ENCODE measurements at places on chromosomes 11 and 22. TPM values are rescaled to one million over a fixed set of nuclear protein-coding genes. Genes with fewer than 3 reads are reported as not detected.

- DNase-seq: no peak
Observed at GRCh38 chr11:4466871-4467442, 15.5 kb upstream of the OR52K1 start.

DNA sequence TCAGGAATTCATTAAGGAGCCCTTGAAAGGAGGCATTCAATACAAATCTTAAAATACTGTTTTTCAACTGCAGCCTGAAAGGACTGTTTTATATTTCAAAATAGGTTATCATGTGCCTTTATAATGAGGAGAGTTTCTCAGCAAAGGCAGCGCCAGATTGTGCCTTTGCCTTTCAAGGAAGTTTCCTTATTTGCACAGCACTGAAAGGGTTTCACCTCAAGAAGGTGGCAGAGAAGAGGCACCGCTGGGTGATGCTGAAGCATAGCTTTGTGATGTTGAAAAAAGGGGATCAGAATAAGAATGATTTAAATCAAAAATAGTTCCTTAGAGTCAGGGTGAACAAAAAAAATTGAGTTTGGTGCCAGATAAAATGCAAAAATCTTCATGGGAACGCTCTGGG, 601.0 kb upstream of the KIRREL3 start:
- DNase-seq: no peak

- peak; percentile 1 for DNase-seq
Observed at GRCh38 chr11:2789791-2790567, 90.2 kb upstream of the KCNQ1OT1 start.

DNA sequence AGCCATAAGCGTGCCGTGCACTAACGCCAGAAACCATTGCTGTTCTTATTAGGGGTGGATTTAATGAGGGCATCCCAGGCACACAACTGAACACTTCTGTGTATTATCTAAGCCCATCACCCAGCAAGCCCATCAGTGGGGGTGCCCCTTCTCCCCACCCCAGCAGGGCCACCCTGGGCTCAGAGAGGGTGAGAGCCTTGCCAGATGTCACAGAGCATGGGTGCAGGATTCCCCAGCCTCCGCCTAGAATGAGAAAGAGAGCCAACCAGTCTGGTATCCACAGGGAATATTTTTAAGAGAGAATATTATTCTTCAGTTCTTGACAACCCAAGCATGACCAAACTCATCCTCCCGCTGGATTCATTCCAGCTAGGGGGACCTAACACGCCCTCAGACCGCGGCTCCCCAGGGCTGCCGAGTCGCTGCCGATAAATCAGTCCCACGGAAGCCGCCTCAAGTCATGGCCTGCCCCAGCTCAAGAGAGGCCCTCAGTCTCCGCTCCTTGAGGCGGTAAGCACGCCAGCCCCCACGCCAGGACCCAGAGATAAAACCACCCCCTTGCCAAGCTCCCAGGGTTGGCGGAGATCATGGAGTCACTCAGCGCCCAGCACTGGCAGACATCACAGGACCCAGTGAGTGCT, 47.2 kb downstream of the MN1 start:
- no peak for DNase-seq

GRCh38 chr11:44189986-44190882, 94.8 kb downstream of the EXT2 start:
- DNase-seq: no peak

DNA sequence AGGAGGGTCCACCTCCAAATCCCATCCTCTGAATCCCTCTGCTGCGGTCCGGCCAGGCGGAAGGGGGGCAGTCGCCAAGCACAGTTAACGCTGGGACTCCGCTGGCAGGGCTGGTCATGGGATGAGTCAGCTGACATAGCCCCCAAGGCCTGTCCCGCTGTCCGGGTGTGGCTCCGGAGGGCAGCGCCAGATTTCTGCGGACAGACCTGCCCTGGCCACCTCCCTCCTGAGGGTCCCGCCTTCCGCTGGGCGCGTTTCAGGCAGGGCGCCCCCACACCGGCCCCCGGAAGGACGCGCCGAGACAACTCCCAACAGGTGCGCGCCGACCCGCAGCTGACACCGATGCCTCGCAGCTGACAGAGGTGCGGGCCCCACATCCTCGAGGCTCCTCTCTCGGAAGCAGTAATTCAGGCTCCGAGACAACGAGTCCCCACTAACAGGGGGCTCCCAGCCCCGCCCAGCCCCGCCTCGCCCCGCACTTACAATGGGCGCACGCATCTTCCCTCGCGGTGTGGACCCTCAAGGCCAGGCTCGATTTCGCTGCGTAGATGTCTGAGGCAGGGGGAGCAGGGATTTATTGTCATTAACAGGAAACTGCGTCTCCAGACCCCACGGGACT, 607 bp downstream of the PLAAT3 start:
- DNase-seq: peak; percentile 73

DNA sequence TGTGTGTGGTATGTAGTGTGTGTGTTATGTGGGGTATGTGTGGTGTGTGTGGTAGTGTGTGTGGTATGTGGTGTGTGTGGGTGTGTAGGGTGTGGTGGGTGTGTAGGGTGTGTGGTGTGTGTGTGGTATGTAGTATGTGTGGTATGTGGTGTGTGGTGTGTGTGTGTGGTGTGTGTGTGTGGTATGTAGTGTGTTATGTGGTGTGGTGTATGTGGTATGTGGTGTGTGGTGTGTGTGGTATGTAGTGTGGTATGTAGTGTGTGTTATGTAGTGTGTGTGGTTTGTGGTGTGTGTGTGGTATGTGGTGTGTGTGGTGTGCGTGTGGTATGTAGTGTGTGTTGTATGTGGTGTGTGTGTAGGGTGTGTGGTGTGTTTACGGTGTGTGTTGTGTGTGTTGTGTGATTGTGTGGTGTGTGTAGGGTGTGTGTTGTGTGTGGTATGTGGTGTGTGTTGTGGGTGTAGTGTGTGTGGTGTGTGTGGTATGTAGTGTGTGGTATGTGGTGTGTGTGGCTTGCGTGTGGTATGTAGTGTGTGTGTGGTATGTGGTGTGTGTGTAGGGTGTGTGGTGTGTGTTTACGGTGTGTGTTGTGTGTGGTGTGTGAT, 4.2 kb upstream of the PPP6R2 start:
- DNase-seq: no peak

GRCh38 chr11:133175103-133175502, 357.2 kb downstream of the OPCML start:
- no peak for DNase-seq

DNA sequence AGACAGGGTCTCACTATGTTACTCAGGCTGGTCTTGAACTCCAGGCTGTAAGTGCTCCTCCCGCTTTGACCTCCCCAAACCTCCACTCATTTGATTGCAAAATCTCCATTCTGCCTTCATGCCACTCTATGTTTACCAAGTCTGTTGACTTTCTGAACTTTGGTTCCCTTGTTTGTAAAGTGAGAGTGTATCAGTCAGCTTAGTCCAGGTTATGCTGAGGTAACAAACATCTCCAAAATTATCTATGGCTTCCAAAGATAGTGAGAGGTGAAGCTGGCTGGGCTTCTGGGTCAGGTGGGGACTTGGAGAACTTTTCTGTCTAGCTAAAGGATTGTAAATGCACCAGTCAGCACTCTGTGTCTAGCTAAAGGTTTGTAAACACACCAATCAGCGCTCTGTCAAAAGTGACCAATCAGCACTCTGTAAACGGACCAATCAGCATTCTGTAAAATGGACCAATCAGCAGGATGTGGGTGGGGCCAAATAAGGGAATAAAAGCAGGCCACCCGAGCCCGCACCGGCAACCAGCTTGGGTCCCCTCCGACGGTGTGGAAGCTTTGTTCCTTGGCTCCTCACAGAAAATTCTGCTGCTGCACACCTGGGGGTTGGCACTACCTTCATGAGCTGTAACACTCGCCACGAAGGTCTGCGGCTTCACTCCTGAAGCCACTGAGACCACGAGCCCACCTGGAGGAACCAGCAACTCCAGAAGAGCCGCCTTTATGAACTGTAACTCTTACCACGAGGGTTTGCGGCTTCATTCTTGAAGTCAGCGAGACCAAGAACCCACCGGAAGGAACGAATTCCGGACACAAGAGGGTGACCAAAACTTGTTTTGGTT, 109.3 kb downstream of the MIAT start:
- no peak for DNase-seq

GRCh38 chr11:60703374-60703773, 4.0 kb downstream of the MS4A8 start:
- no peak for DNase-seq

GRCh38 chr11:19328586-19329311, 88.0 kb upstream of the E2F8 start:
- DNase-seq: no peak

- DNase-seq: no peak
Observed at GRCh38 chr11:74751303-74751702, 2.7 kb downstream of the RNF169 start.

DNA sequence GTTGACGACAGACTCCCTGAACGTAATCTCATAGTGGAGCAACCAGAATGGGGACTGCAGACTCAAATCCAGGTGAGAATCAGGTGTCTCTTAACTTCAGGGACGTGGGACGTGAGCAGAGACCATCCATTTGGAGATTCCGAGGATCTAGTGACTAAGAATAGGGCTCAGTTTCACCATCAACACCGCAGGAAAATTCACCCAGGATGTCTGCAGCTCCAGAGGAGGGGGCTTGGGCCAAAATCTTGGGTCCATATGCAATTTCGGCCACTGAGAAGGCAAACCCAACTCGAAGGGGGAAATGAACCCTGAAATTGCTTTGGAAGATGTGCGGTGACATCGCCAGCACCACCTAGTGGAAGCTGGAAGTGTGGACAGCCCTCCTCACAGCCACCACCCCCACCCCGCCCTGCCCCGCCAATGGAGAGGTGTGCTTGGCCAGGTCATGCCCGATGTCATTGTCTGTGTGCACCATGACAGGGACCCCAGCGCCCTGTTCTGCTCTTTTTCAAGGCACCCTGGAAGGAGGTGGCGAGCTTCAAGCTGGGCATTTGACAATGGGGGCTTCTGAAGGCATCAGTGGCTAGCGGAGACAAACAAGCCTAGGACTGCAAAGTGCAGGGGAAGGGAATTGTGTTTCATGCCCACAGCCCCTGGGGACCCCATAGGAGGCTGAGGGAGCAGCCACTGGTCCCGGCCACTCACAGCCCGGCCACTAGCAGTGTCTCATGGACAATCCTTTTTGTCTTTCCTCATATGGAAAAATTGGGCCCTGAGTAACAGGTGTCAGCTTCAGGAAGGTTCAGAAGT, 24.8 kb downstream of the APOL1 start:
- DNase-seq: peak; percentile 57

DNA sequence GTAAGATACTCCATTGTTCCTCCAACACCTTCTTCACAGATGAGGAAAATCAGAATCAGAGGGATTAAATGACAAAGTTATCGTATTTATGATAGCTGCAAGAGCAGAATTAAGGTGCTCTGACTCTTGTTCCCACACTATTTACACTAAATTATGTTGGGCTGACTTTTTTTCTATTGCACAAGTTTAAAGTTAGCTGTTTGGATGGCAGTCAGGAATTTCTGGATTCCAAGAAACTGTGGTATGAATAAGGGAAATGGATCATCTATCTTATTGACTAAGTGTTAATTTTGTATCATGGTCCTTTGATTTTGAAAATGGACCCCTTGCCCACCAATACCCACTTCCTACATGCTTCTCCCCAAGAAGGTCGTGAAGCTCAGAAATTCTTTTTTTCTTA, 19.9 kb upstream of the APOA1 start:
- DNase-seq: no peak

GRCh38 chr11:84819128-84819527, 808.0 kb downstream of the DLG2 start:
- peak; percentile 60 for DNase-seq

GRCh38 chr11:85530634-85531033, 96.5 kb downstream of the DLG2 start:
- DNase-seq: no peak

GRCh38 chr11:1656670-1657069, 27.1 kb downstream of the KRTAP5-5 start:
- DNase-seq: no peak

DNA sequence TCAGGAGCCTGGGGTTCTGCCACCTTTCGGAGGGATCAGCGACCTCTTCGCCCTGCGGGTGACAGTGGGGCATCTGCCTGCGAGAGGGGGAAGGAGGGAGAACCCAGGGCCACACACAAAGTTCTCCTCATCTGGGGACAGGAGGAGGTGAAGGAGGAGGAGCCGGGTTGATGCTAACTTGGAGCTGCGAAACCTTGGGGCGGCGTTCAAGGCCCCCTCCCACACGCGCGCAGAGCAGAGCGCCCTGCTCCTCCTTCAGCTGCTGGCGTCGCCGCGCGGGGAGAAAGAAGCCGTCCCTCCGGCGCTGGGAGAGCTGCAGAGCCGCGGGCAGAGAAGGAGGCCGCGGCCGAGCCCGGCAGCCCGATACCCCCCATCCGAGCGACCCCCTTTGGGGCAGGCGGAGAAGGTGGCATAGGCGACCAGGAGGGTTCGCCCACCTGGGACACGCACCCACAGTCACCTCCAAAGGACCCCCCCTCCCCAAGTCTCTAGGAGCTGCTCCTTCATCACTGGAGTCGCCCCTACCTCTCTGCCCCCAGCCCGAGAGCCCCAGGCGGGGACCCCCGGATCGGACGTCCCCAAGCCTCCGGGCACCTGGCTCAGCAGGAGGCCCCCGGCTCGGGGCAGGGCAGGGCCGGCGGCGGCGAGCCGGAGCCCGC, at the start of gene RASD2:
Gene RASD2 (plus strand): TSS at position 237 of the 659 bp plus-strand sequence. CDS start 5,979 bp downstream, outside the sequence.
- DNase-seq: peak; percentile 40

- peak; percentile 89 for DNase-seq
Observed at GRCh38 chr11:130652671-130653335, 204.4 kb downstream of the ADAMTS15 start.

MPEG1 gene
- total RNA-seq: 11.9 TPM

ARHGEF17 gene
- 54.0 TPM for total RNA-seq

MYO18B gene
- not detected for total RNA-seq

BLID gene
- 7.1 TPM for total RNA-seq

BRSK2 gene
- 2.2 TPM for total RNA-seq

PYGM gene
- 14.8 TPM for total RNA-seq

TCN2 gene
- total RNA-seq: 26.3 TPM

ANO1 gene
- total RNA-seq: 40.8 TPM

CECR2 gene
- 1.5 TPM for total RNA-seq

CYP2R1 gene
- total RNA-seq: 10.2 TPM

F2 gene
- total RNA-seq: not detected

ANGPTL5 gene
- 1.2 TPM for total RNA-seq

GGT5 gene
- total RNA-seq: 82.6 TPM

PKP3 gene
- total RNA-seq: 49.5 TPM
